Common myeloid progenitor, CD34-positive (primary cell): ENCODE measurements at places on chromosomes 5 and 9.

DNA sequence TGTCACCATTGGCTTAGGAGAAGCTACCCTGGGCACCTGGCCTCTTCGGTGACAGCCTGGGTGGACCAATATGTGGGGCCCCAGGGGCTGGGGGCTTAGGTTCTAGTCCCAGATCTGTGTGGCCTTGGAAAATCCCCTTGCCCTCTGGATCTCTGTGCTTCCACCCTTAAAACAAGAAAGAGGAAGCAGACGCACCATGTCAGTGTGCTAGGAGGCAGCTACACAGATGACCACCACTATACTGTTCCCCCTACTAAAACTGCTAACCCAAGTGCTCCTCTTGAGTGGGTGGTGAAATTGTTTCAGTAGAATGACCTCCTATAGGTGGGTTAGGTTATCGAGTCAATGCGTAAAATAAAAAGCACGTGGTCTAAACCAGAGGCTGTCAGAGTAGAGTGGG lies 31.0 kb downstream of the AFAP1L1 start:
- DNase-seq = peak; percentile 54

- DNase-seq = no peak
These were observed 74.7 kb downstream of the LURAP1L start for GRCh38 chr9:12849486-12850003.

- peak; percentile 73 for DNase-seq
These were observed 3.9 kb downstream of the RGS14 start for GRCh38 chr5:177361418-177362291.

- no peak for DNase-seq
These were observed 93.4 kb downstream of the PLK2 start for GRCh38 chr5:58366461-58366860.

DNA sequence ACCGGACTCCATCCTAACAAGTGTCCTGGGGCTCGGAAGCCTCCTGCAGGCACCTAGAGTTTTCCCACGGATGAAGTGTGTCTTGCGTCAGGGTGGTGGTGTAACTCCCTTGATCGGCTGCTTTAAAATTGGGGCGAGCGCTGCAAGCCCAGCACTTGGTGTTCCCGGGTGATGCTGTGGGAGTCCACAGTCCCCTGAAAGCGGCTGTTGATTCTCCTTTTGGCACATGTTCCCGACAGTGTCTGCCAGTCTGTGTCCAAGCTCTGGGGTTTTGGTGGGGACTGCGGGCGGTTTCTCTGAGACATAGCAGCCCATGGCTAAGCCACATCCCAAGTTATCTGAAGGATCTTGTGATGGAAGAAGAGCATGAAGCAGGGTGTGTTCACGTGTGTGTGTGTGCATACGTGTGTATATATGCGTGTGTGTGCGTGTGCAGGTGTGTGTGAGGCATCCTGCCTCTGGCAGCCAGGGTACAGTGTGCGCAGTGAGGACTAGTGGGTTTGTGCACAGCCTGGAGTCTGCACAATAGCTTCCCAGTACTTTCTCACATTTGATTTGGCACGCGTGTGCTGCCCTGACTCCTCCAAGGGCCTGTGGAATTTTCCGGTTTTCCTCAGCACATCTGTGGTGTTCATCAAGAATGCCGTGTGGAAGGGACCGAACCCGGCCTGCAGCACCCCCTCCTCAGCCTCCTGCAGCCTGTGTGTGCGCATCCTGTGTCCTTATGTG lies 16.9 kb downstream of the SLC25A48 start:
- no peak for DNase-seq

GRCh38 chr9:12882430-12882829 lies 107.6 kb downstream of the LURAP1L start:
- no peak for DNase-seq

GRCh38 chr5:112419164-112419985 lies at the start of gene EPB41L4A:
EPB41L4A (minus strand) TSS chr5:112419277; CDS start chr5:112419039, 238 bp downstream.
- DNase-seq = peak; percentile 24

DNA sequence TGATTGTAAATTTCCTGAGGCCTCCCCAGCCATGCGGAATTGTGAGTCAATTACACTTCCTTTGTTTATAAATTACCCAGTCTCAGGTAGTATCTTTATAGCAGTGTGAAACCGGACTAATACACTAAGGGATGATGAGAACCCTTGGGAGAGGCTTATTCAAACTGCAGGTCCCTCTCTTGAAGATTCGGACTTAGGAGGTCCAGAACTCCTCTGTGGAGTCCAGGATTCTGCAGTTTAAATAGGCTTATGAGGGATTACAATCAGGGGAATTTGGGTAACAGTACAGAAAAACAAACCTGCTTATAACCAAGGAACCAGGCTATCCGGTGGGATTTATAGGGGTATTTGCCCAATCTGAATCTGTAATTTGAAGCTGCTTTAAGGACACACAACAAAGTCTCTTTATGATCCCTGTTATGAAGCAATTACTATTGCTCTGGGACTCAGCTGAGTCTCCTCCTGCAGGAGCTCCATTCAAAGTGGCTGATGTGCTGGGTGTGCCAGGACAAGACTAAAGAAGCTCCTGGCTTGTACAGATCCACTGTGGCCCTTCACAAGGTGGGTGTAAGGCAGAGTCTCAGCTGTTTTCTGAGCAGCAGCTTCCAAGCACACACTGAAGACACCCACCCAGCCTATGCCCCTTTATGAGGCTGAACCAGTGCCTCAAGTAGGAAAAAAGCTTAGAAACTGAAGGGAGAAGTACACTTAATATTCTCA lies 41.8 kb upstream of the LHFPL2 start:
- DNase-seq = no peak

GRCh38 chr5:147309621-147310020 lies 74.8 kb downstream of the STK32A start:
- DNase-seq = peak; percentile 27

DNA sequence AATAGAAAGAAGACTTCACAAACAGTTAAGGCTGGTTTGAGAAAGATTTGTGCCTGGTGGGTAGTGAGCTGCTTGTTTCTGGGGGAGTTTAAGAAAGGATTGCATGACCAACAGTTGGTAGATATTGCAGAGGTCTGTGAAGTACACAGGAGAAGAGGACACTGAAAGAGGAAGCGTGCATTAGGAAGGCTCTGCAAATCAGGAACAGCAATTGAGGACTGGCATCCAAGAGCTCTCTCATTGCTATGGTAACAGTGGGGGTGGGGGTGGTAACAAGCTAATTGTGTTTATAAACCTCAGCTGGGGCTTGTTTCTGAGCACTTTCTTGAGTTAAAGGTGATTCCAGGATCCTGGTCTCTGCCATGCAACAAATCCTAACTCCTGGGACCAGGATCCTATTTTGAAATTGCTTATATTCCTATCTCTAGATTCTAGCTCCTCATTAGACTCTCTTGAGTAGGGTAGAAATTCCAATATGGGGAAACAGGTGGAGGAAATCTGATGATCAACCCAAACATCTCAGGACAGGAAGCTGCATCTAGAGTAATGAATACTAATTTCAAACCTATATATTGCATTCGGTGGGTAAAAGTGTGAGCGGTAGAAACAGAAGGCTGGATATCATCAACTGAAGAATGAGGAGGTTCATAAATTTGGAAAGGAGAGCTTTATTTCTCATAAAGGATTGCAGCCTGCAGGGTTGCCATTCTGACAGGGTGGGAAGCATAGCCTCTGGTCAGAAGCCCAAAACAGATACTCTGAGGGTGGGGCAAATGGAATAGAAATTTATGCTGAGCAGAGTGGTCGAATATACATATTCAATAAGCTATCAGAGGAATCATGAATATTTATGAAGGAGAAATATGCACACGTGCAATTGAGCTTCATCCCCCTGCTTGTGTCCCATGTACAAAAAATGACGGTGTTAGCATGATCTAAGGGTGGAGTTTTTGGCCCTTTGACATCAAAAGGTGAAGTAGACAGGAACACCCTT lies 79.4 kb downstream of the PTTG1 start:
- no peak for DNase-seq
